SK-N-MC (cell line): ENCODE measurements at places on chromosomes 7 and 10.

- DNase-seq: no peak
Measured at GRCh38 chr7:131781-132482, 60.4 kb upstream of the FAM20C start.

DNA sequence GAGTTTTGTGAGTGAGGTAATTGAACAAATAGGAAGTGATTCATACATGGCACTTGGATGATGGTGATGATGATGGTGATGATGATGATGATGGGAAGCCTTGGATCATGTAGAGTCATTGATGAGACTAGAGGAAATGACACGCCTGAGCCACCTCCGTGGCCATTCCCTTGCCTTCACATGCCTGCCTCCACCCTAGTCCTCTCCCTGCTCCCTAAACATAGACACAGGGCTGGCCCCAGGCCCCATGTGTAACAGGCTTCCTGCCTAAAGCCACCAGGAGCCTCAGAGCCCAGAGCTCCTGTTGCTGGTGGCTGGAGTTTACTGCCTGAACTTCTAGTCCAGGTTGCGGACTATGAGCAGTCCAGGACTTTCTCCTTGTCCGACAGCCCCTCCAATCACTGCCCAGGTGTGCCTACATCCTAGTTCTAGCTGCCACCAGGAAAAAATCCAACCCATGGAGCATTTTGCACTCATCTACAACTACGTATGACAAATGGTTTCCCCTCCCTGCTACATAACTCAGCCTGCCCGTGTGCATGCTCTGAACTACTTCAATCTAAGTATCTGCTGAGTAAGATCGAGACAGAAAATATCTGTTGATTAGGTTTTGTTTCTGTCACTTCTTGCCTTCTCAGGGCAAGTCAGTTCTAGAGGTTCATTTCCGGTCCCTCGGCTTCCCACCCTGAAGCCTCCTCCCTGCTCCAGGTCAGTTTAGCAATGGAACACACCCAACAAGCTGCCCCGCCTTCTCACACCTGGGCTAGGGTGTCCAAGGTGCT lies 35.5 kb upstream of the KDM7A start:
- no peak for DNase-seq

GRCh38 chr10:124939290-124939689 lies 2.6 kb upstream of the ZRANB1 start:
- no peak for DNase-seq

DNA sequence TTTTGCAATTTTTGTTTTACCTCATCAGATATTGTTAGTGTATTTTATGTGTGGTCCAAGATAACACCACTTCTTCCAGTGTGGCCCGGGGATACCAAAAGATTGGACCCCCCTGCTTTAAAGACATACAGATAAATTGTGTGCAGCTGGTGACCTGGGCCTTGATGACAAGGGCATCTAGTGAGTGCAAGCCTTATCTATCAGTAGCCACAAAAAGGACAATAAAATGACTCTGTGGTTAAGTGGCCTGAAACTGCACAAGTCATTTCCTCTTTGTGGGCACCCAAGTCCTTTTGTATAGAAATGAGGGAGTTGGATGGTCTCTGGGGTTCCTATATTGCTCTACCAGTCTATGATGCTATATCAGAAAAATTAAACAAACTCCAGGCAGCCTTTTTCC lies 98.1 kb downstream of the PARD3 start:
- DNase-seq: no peak

GRCh38 chr7:95684037-95684436 lies 87.7 kb upstream of the PDK4 start:
- no peak for DNase-seq
